ENCODE measurements at places on chromosomes 4 and X.

GRCh38 chr4:127686658-127687057 lies 43.5 kb upstream of the SLC25A31 start:
- DNase-seq = no peak

DNA sequence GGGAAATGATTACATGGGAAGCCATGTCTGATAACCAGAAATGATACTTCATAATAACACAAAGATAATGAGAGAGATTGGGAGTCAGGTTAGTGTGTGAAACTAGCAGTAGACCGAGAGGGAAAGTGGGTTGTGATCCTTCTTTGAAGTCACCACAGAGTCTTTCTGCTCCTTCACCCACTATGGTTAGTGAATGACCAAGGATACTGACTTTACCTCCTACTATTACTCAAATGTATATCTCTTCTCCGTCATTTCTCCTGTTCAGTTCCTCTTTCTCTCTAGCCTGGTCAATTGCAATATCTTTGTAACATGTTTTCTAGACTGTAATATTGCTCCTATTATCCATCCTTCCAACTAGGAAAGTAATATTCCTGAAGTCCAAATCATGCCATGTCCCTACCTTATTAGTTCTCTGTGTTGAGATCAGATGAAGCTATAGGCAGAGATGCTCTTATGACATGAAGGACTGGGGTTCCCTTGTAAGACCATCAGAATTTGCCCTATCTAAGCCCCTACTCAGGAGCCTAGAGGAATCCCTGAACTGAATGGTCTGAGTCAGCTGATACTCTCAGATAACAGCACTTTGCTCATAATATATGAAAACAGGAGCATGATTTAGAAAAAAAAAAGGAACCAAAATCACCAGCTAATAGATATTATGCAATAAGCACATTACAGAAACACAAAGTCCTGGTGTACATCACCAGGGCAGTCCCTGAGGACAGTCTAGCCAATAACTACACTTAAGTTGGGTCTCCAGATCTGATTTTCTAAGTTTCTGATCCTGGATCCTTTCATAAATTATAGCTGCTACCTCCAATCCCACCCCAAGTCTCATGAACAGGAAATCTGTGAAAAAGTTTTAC lies 81.2 kb downstream of the SHROOM3 start:
- no peak for DNase-seq

DNA sequence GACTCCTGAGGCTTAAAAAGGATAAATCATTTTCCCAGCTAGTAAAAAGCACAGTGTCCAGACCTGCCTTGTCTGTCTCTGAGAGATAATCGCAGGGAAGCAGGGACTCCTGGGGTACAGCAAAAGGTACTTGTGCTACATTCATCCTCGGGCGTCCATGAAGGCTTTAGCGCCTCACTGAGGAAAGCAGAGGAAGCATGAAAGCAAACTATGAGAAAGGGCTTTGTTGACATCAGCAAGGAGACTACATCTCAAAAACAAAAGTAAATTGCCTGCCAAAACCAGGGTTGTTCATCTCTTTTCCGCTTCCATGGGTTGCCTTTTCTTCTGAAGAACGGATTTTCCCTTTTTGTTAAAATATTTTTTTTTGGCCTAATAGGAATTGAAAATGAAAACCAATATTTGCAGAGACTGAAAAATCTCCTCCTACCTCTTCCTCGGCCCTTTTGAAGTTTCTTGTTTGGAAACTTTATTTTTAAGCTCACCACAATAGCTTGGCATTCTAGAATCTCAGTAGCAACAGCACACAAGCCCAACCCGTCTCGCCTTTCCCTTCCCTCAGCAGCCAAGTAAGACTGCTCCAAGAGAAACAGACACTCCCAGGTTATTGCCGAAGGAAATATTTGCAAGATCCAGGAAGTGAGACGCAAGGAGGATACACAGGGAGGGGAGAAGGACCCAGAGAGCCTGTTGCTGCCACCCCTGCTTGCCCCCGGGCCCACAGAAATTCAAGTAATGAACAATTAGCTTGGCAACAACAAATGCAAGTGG lies 148.3 kb upstream of the DGKK start:
- DNase-seq = no peak

DNA sequence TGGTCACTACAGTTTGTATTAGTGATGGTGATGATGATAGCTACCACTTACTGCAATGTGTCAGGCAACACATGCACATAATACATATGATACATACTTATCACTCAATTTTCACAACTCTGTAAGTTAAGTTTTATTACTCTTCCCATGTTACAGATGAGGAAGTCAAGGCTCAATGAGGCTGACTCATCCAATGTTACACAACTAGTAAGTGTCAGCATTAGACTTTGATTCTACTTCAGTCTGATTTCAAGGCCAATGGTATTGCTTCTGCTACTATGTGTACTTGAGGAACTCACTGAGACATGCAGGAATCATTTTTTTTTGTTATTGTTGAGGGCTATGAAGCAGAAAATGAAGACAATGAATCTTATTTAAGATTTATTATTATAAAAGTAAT lies 96.4 kb upstream of the TRPC5OS start:
- no peak for DNase-seq

DNA sequence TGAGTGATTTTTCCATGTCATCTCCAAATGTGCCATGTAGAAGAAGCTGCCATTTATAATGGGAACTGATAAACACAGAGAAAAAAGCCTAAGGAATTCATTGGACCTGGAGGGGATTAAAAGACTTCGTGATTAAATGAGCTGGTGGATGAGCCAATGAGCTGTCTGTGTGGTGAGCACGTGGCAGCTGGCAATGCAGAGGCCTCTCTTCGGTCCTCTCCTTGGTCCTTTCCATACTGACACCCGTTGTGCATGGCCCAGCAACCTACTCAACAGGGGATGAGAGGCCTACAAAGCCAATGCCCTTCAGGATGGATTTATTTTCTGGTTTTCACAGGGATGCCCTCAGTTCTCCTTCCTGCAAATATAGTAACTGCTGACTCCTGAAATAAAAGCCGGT lies 87.7 kb upstream of the STS start:
- no peak for DNase-seq

DNA sequence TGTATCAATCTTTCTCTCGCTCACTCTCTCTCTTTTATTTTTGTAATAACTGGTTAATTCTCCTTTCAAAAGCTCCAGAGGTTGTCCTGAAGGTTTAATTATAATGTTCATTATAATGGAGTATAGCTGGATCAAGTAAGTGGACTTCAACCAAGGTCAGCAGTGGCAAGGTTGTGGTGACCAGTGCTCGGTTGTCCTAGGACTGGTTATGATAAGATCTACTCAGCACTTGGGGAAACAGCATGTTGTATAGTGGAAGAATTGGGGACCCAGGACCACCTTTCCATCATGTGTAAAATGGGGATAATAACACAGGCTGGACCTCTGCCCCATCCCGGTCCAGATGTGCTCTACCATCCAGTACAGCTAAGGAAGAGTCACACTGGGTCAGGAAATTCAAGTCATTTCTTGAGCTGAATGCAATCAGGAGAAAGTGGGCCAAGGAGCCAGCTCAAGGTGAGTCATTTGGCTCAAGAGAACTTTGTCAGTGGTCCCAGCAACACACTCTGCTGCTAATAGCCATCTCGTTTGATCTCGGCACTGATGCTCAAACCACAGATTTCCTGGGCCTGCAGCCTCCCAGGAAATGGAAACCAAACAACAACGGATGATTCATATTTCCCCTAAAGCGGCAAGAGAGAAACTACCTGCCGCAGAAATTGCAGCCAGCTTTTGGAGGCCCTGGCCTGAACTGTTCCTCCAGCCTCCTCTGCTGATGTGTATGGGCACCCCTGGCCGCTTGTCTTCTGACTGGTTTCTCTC lies 123.6 kb upstream of the RBPJ start:
- no peak for DNase-seq

Measured in frontal cortex (tissue), 4 donors.